ENCODE measurements at places on chromosomes 5 and 9.

DNA sequence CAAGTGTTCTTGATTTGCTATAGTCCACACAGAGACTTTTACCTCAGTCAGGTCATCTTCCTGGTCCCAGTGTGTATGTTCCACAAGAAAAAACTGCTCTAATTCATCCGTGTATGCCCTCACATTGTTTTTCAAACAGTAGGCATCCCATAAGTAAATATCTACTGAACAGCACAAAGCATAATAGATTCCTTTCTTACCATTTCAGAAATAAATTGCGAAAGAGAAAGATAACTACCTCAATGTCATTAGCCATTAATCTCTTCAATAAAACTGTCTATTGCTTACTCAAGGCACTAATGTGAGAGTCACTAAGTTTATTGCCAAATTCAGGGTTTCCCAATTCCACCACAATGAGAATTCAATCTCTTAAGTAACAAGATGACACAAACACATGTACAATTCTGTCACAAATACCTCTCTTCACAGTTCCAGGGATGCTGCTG lies 9.6 kb downstream of the FBXW2 start:
- DNase-seq = no peak

DNA sequence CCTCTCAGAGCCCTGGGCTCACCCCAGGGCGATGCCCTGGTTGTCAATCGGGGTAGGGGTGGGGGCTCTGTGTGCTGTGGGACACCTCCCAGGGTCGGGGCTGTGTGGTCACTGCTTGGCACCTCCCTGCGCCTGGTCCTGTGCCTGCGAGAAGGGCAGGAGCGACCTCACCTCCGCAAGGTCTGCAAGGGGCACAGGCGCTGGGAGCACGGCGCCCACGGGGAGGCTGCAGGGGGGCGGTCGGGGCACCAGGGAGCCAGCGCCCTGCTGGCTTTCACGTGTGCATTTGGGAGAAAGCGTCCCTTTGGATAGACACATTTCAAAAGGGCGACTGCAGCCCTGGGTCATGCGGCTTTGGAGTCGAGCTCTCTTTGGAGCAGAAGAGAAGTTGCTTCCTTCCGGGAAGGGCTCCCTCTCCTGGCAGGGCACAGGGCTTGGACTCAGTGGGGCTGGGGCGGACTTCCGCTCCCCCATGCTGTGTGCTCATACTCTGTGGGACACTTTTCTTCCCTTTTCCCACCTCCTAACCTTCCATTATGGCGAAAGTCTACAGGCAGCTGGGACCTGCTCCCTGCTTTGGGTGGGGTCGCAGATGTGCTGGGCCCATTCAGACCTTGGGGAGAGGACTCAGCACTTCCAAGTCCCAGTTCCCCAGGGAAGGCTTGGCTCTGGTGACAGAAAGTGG lies 52.9 kb upstream of the SLC28A3 start:
- DNase-seq = no peak

DNA sequence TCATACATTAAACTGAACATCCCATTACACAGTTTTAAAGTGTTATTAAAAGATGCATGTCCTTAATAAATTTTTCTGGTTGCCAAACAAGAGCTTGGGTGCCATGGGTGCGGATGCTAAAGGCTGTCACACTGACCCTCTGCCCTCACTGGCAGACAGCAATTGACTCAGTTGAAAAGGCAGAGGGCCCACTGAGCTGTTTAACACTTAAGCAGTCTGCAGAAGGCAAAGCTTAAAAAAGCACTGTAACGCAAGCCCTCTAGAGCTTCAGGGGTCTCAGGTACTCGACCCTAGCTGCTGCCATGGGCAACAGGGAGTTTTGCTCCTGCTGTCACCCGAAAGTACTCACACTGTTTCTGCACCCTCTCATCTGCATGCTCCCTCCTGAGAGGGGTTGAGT lies 726.4 kb upstream of the TYRP1 start:
- no peak for DNase-seq

GRCh38 chr9:135932656-135933055 lies 25.3 kb upstream of the CAMSAP1 start:
- no peak for DNase-seq

- no peak for DNase-seq
Observed at GRCh38 chr5:59709346-59709821, 184.1 kb downstream of the PDE4D start.

DNA sequence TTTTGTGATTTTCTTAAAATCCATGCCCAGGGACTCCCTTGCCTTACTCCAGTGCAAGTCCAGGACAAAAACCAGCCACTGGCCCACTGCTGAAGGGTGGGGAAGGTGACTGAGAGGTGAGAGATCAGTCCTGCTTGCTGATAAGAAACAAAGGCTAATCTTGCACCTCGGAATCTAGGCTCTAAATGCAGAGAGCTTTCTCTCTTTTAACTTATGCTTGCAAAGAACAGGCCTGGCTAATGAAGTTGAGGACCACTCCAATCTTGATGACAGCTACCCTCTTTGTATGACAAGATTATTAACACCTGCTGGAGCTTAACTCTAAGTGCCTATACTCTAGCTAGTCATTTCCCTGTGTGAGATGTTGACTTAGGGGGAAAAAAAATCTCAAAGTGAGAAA lies 8.8 kb downstream of the TLE1 start:
- no peak for DNase-seq

DNA sequence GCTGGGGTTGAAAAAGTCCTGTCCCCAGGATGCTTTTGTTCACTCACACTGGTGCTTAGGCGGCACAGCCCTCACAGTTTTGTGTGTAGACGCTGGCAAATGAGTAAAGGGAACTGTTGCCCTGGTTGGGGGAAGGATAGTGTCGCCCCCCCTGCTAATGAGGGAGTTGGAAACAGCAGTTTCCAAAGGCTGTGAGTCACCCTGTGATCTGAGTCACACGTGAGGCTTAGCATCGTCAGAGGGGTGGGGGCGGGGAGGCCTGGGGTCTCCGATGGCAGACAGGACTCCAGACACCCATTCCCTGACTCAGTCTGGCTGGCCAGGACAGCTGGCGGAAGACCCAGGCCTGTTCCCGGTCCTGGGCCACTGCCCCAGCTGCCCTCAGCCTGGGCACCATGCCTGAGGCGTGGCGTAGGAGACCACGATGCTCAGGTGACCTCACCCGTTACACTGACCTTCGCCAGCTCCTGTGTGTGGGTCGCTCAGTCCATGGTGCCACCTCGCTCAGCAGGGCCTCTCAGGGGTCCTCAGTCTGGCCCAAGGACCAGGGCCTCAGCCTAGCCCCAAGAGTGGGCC lies 2.9 kb downstream of the DNAJB5 start:
- DNase-seq = peak; percentile 96

- DNase-seq = no peak
Observed at GRCh38 chr5:135740475-135740874, 94.0 kb upstream of the SLC25A48 start.

DNA sequence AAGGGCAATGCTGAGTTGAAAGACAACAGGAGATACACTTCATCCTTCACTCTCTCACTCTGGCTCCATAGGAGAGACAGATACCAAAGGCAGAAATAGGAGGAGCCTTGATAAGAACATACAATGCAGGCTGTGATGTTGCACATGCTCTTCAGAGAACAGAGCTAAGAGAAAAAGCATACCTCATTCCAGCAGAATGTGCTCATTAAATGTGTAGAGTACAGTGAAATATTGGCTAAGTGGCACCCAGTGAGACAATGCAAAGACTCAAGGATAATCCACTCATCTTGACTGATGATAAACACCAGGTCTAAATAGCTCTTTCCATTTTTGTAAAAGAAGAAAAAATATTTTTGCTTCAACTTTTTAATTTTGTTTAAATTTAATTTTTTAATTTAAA lies 139.7 kb downstream of the OR2K2 start:
- DNase-seq = no peak

- no peak for DNase-seq
Observed at GRCh38 chr9:70131296-70131695, 87.6 kb downstream of the MAMDC2 start.

DNA sequence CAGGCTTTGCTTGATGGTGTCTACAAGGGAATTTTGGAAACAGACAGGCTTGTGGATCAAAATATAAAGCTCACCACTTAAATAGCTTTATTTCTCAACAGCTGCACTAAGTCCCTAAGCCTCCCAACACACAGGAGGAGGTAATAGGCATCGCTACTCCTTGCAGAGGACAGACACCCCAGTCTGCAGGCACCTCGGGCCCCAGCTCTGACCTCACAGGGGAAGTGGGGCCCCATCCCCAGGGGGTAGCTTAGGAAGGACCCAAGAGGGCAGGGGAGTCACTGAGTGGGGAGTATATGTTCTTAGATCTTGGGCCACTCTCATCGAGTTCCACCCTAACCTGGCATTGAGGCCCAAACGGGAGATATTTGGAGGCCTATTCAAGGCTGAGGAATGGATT lies 66.7 kb upstream of the XPA start:
- DNase-seq = no peak

- DNase-seq = no peak
Observed at GRCh38 chr5:98231089-98231488, 542.4 kb upstream of the RGMB start.

DNA sequence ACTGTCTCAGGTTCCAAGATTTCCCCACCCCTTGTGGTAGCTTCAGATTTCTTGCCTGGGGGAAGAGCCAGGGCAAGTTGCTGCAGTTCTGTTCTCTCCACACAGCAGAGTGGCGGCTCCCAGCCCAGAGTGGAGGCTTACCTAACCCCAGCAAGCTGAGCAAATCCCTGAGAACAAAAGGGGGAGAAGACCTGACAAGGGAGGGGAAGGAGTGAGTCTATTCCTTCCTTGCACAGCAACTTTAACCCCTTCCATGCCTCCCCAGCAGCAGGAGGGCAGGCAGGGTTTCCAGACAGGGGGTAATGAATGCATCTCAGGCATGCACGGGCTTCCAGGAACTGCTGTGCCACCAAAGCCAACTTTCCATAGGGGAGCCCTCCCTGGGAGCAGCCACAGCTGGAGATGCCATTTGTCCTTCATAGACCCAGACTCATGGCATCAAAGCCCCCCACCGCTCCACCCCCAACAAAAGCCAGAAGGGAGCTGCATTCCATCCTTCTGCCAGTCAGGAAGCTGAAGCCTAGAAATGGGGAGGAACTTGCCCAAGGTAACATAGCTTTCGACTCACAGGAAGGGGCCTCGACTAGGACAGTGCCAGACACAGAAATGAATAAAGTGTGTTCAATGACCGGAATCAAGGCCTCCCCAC lies 28.8 kb upstream of the FAT2 start:
- DNase-seq = no peak

GRCh38 chr5:181198905-181199519 lies 6.0 kb downstream of the TRIM7 start:
- DNase-seq = no peak

DNA sequence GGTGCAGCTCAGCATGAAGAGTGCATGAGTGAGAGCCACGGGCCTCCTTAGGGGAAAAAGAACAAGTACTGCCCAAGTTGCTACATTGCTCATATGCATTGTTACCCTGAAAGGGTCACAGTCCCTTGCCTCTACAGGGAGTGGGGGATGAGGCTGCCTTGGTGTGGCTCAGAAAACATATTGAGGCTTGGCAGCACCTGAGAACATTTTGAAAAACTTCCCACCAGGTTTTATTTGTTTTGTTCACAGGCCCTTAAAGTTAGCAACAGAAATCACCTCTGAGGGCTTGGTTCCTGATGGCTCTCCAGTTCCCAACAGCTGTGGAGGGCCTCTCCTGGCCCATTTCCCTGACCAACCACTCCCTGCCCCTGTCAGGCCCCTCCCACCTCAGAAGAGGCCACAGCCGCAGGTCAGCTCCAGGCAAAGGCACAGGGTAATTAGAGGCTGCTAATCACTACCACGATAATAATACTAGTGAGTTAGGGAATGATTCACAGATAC lies 90.7 kb upstream of the ADRA1B start:
- no peak for DNase-seq

DNA sequence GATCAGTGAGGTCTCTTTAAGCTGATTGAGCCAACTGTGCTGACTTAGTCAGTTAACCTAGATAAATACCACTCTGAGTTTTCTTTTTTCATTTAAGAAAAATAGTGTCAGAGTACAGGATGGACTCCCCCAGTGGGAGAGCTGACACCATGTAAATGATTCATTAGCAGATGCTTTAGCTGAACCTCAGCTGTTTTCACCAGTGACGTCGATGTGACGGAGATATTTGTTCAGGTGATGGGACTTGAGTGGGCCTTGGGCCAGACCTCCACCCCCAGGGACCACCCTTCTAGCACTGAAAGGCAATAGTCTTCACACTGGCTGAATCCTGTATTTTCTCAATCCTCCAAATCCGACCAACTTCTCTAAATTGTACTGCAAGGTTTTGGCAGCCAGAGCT lies 196.1 kb downstream of the GAS1 start:
- no peak for DNase-seq

DNA sequence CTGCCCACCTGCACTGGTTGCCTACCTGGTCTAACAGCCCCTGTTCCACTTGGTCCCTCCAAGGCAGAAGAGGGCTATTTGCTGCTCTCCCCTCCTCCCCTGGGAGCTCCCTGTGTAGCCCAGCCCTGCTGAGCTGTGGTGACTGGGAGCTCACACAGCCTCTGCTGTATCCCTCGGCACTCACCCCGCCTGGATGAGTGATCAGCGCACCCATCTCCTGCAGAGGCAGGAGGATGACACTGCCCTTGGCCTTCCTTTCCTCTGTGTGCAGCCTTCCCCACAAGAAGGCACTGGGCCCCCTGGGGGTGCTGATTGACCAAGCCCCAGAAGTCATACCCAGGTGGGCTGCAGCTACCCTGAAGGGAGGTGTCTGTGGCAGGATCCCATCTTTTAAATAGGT lies 134.2 kb downstream of the ADAMTS2 start:
- no peak for DNase-seq

DNA sequence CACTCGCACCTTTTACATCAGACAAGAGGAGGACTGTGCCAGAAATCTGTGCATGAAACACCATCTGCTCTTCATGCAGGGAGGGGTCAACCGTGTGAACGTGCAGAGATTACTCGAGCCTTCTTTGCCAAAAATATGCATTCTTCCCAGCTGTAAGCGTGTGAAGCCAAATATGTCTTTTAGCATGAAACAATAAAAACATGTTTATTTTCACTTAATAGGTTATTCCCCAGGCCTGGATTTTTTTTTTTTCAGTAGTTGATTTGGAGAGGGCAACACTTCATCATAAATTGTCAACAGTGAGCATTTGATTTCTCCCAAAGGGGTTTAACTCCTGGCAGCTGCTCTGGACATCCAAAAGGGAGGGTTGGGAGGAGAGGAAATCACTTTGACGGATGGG lies 23.8 kb downstream of the PLAC8L1 start:
- DNase-seq = no peak

GRCh38 chr9:73183917-73184861 lies 32.5 kb downstream of the ANXA1 start:
- DNase-seq = no peak
